A172 (cell line): ENCODE measurements at places on chromosomes 4 and X.

GRCh38 chr4:57371671-57372070, 261.5 kb upstream of the IGFBP7 start:
- no peak for DNase-seq

- DNase-seq = no peak
Observed at GRCh38 chrX:136587532-136587931, 55.5 kb downstream of the VGLL1 start.

GRCh38 chr4:71830497-71831190, 46.8 kb upstream of the GC start:
- no peak for DNase-seq

GRCh38 chrX:105502336-105502735, 281.8 kb upstream of the TEX13A start:
- no peak for DNase-seq
